NCI-H446 (cell line): ENCODE measurements at places on chromosomes 12 and 14.

DNA sequence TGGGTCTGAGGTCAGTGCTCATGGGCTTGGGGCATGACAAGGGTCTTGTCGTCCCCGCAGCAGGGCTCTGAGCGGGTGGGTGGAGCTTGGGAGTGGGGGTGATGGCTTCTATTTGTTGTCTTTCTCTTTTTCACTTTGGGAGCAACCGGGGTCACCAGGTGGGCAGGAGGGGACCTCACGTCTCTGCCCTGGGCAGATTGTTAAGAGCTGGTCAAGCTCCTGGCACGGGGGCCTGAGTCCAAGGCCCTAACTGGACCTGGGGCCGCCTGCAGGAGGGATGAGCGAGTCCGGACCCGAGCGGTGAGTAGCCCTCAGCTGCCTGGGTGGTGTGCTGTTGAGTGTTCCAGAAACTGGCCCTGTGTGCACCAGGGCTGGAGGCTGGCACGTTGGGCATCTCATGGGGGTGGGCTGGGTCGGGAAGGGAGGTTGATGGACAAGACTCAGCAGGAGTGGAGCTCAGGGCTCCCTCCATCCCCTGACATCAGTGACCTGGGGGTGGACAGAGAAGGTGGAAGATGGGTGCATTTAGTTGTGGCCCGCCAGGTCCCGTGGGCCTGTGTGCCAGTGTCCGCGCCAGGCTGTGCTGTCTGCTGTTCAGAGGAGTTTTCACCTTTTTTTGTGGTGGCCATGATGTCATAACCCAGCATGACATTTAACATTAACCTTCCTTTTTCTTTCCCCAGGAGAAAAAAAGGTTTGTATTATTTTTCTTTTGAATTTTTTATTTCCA, 27.5 kb downstream of the RTL1 start:
- DNase-seq: no peak

DNA sequence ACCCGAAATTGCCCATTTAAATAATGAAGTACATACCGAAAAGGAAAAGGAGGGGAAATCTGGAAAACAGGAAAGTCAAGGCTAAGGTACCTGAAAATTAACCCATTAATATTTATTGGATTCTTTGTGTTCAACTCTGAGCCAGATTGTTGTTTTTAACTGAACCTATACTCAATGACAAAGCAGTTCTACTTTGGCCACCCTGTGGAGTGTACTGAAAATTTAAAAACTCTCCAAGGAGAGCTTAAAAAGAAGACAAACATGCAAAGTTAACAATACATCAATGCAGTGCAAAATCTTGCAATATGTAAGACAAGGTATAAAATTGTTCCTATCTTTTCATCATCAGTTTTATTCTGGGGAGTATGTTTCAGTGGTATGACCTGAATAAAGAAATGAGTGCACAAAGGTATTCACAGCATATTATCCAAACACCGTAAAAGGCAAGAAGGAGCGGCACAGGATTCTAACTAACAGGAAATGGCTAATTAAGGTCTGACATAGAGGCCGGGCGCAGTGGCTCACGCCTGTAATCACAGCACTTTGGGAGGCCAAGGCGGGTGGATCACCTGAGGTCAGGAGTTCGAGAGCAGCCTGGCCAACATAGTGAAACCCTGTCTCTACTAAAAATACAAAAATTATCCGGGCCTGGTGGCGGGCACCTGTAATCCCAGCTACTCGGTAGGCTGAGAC, 1.7 kb downstream of the USP44 start:
- no peak for DNase-seq

DNA sequence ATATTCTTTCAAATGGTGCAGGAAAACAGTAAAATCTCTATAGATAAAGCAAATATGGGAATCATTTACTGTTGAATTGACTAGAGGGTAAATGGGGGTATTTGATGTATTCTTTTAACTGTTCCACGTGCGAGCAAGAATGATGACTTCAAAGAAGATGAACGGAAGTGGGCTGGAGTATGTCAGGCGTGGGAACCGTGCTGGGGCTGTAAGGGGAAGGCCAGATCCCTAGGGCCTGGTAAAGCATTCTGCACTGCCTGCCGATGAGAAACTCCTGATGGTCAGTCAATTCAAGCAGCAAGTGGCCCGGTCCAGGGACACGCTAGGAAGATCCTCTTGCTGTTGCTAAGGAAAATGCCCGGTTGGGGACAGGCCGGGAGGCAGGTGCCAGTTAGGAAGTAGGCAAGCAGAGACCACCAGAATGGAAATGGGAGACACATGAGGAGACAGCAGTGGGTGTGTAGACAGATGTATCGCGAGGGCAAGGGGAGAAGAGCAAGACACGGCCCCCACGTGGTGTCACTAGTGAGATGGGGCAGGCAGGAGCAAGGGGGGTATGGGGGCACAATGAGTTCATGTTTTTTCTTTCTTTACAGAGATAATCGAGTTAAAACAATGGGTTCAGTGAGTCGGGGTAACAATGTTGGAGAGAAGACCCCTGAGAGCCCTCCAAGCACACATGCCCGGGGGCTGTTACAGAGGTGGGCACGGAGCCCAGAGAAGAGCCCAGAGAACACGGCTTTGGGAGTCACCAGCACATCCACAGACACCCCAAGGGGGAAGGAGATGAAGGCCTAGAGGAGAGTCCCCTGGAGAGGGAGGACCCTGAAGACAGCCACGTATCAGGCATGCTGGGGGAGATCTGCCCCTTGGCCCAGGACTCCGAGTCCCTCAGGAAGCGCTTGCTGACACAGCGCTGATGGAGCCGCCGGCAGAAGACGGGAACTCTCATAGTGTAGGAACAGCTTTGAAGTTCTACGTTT, 37.2 kb downstream of the FBXO21 start:
- DNase-seq: no peak

GRCh38 chr14:54471641-54472040, 17.1 kb downstream of the GMFB start:
- DNase-seq: no peak

GRCh38 chr14:71262441-71262840, 355.2 kb downstream of the PCNX1 start:
- DNase-seq: no peak

DNA sequence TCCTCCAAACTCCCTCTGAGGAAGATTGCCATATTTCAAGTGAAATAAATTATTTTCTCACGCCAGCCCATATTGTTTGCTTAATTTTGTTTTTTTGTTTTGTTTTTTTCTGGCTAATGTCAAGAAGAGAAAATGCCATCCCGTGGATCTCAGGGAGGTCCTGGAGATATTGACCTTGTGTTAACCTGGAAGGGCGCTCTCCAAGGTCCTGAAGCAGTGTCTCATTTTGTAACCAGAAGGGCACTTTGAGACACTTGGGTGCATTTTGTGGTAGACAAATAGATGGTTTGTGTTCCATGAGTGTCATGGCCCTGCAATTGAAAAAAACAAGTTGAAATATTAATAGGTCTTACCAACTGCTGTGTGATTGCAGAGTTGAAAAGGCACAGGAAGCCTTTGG, 268.9 kb downstream of the SUDS3 start:
- DNase-seq: no peak

GRCh38 chr12:23576372-23576771, 373.1 kb downstream of the SOX5 start:
- no peak for DNase-seq

- DNase-seq: no peak
Measured at GRCh38 chr12:101590383-101590782, 4.4 kb upstream of the MYBPC1 start.

DNA sequence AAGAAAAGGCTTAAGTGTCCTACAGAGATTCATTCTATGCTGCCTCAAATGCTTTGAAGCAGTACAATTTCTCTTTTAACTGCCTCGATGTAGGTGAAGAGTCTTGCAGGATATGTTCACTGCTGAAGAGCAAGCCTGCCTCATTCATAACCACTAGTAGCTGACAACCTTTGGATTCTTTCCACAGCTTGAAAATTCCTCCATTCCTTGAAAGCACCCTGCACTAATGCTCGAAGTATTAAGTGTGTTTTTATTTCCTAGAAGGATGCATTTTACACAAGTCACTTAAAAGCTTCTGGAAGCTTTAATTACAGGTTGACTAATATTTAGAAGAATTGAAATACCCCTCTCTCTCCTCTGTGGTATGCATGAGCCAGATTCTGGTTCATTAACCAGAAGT, 429.4 kb downstream of the DIO2 start:
- DNase-seq: no peak

DNA sequence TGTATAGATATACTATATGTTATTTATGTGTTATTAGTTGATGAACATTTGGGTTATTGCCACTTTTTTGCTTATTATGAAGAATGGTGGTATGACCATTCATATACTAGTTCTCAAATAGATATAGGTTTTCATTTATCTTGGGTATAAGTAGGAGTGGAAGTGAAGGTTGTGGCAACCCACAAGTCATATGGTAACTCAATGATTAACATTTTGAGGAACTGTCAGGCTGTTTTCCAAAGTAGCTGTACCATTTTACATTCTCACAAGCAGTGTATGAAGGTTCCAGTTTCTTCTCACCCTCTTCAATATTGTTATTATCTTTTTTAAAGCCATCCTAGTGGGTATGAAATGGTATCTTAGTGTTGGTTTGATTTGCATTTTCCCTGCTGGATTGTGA, 19.0 kb upstream of the MSRB3 start:
- no peak for DNase-seq

DNA sequence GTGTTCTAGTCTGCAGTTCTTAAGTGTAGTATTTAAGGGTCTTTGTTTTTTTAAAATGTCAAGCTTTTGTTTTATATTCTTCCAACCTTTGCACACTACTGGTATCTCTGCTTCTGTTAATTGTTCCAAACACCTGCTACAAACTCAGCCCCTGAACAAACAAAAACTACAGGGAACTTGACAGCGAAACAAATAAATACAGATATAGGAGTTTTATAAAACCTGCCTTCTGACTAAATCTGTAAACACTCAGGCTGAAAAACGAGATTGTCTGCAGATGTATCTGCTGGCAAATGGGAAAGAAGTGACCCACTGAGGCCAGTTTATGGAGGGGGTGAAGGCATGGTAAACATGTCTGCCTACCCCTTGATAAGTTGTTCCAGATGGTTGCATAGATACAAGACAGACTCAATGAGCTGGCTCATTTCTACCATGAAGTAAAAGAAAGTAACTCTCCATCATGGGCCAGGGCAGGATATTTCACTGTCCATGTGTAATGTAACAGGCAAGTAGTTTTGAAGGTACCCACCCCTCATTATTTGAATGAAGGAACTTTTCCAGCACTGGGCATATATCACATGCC, 75.6 kb downstream of the LMO3 start:
- no peak for DNase-seq

- DNase-seq: no peak
Measured at GRCh38 chr14:60381909-60382308, 104.0 kb downstream of the C14orf39 start.

DNA sequence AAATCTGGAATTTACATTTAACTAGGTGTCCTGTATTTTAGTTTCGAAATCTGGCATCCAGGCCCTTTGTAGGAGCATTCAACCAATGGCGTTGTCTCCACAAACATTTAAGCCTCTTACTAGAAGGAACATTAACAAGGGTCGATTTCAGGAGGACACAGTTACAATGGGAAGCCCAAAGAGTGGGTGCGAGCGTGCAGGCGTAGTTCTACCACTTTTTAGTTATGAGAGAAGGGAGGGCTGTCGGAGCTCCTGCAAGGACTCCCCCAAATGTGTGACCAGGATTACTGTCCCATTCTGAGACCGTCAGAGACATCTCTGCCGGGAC, 365 bp upstream of the ABHD4 start:
- DNase-seq: no peak

DNA sequence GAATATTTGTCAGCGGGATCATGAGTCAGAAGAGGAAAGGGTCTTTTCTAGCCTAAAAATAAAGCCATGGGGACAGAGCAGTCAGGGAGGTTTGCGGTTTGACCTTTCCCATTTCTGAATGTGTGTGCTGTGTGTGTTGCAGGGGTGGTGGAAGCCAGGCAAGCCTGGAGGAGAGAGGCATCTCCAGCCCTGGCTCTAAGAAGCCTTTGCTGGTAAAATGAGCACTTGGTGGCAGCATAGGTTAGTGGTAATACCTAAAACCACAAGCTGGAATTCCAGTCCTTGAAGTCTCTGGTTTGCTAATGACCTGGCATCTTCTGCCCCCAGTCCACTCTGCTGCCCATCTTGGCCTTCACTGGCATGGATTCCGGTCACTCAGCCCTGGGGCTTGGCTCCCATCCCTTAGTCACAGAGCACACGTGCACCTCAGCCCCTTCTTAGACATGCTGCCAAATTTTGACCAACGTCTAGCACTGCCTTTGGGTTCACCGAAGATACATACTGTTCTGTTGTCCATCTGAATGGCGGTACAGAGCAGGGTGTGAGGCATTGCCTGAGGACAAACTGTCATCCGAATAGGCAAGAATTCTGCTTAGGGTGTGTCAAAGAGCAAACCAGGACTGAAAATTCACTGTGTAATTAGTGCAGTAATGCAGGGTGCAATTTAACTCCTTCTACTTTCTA, 52.7 kb downstream of the KCNA5 start:
- DNase-seq: no peak

GRCh38 chr14:92802678-92803077, 8.6 kb downstream of the GOLGA5 start:
- no peak for DNase-seq

- no peak for DNase-seq
Measured at GRCh38 chr12:62803756-62804155, 131.2 kb downstream of the PPM1H start.

- DNase-seq: no peak
Measured at GRCh38 chr14:37974421-37974820, 233.3 kb upstream of the SSTR1 start.

DNA sequence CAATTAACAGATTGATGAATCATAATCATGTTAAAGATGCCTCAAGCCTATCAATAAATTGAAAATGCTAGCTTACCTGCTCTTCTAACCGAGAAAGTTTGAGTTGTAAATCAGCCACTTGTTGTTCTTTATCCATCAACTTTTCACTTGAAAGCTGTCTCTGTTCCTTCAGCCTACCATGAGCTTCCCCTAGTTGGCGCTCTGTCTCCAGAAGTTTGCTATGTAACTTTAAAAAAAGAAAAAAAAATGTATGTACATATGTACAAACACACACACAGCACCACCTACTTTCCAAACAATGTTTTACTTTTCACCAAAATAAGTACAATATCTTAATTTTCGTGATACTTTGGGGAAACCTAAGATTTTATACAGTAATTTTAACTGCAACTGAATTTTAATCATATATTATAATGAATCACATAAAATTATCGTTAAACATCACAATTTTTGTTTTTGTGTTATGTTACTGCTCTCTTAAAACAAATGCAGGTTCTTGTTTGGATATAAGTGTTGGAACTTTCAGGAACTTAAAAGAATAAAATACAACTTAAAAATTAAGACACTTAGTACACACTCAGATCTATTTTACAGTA, 101.2 kb downstream of the EEA1 start:
- DNase-seq: no peak

DNA sequence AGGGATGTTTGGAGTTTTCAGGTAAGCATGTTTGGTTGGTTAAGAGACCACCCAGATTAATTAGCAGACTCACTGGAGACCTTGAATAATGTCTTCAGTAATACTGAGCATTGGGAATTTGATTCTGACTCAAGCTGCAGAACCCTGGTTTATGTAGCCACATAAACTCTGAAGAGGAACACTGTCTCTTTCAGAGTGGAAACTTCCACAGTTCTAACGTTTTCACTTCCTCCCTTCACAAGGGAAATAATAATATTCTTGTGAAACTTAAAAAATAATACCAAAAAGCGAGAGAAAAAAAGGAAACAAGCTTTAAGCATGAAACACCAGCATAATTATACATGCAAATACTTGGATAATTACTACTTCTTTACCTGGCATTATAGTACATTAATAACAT, 40.0 kb upstream of the ST8SIA1 start:
- DNase-seq: no peak
